ENCODE measurements at places on chromosomes 16 and 17.

DNA sequence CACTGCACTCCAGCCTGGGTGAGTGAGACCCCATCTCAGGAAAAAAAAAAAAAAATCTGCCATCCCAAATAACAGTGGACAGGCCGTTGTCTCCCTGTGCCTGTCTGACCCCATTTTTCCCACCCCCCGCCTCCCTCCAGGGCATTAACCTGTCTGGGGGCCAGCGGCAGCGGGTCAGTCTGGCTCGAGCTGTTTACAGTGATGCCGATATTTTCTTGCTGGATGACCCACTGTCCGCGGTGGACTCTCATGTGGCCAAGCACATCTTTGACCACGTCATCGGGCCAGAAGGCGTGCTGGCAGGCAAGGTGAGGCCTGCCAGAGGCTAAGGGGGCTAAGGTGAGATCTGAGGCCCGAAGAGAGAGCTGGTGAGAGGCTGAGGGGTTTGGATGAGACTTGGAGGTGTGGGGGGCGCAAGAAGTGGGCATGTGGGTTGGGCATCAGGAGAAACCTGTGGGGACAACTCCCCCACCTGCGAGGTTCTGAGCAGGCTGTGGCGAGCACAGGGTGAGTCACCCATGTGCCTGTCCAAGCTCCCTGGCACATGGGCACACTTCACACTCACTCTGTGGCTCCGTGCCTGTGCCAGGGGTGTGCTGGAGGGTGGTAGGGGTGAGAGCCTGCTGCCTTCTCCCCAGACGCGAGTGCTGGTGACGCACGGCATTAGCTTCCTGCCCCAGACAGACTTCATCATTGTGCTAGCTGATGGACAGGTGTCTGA, 34.7 kb downstream of the ANKRD40 start:
- DNase-seq = no peak

DNA sequence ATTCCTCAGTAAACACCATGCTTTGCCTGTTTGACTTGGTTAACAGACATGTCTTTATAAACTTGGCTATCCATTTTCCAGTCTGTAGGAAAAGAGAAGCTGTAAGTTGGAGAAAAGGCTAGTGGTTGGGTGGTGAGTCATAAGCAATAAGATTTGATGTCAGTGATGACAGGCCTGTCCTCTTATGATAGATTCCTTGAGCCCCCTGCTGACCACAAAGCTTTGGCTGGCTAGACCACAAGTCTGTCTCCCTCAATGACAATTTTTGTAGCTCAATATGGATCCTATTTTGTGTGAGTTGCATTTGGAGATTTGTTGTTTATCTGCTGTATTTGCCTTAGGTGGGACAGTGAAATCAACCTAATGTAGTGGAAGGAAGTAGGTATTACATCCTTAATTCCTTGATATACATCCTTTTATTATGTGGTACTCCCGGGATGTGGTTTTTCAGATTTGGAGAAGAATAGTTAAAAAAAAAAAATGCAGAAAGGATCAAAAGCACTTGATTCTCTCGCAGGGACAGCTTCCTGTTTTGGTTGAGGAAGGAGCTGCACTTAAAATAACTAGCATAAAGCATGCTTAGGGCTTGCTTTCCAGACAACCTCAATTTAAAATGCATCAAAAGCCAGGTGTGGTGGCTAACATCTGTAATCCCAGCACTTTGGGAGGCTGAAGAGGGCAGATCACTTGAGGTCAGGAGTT, 67.4 kb downstream of the SIAH1 start:
- peak; percentile 88 for DNase-seq

- DNase-seq = no peak
These were observed 11.4 kb downstream of the CTNS start for GRCh38 chr17:3647769-3648555.

DNA sequence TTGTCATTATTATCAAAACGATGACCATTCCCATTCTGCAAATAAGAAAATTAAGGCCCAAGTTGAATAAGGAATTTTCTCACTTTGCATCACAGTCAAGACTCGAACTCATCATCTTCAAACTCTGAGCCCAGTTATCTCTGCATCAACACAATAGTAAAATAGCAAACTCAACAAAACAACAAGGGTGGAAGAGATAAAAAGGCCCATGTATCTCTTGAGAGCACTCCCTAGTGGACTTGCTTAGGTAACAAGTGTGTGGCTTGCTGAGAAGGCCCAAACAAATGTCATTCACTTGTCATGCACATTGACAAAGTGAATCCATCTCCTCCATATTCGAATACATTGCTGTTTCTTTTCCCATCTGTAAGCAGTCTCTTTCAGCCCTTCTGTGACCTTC, 412.0 kb upstream of the MAF start:
- no peak for DNase-seq

- no peak for DNase-seq
These were observed 20.5 kb downstream of the LASP1 start for GRCh38 chr17:38890410-38890746.

GRCh38 chr17:56678249-56679114, 85.0 kb downstream of the NOG start:
- no peak for DNase-seq

DNA sequence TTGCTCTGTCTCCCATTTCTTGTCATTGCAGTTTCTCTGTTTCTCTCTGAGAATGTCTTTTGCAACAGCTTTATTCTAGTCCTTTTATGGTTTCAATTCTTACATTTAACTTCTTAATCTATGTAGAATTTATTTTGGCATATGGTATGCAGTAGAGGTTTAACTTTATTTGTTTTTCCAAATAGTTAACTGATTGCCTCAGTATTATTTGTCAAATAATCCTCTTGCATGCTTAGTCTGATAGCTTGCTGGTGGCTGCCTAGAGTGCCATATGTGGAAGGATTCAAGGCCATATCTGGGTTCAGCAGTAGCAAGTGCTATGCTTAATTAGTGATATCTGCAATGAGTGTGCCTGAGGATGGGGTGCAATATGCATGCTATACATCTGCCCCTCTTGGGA, 6.9 kb downstream of the SNTB2 start:
- DNase-seq = no peak

- DNase-seq = no peak
These were observed 203.6 kb downstream of the HS3ST4 start for GRCh38 chr16:25895380-25895779.

DNA sequence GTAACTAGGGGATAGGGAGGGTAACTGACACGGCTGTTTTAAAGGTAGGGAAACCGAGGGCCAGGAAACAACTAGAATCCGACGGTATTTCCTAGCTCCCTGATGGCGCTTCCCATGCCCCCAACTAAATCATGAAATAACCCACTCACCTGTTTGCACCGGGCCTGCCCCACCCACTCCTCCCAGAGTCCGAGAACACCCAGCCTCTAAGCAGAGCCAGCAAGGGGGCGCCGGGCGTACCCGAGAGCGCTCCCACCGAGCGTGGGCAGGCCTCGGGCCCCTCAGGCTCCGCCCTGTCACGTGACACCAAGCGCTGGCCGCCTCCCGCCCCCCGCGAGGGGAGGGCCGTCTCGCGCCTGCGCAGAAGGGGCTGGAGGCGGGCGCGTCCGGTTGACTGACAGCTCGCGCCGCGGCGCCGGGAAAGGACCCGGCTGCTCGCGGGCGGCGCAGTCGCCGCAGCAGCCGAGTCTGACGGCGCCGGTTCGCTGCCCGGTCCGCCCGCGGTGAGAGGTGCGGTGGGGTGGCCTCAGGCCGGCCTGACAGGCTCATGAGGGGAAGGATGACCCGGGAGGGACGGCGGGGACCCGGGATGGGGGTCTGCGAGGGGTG, at the start of gene KIAA0513:
TSS of gene KIAA0513 (plus strand) at position 447 of the 609 bp plus-strand sequence. CDS start 39,277 bp downstream, outside the sequence.
- DNase-seq = peak; percentile 85

GRCh38 chr17:28133562-28133970, 91.1 kb downstream of the NLK start:
- DNase-seq = peak; percentile 37

GRCh38 chr17:32152130-32152529, 9.8 kb downstream of the RHOT1 start:
- no peak for DNase-seq

DNA sequence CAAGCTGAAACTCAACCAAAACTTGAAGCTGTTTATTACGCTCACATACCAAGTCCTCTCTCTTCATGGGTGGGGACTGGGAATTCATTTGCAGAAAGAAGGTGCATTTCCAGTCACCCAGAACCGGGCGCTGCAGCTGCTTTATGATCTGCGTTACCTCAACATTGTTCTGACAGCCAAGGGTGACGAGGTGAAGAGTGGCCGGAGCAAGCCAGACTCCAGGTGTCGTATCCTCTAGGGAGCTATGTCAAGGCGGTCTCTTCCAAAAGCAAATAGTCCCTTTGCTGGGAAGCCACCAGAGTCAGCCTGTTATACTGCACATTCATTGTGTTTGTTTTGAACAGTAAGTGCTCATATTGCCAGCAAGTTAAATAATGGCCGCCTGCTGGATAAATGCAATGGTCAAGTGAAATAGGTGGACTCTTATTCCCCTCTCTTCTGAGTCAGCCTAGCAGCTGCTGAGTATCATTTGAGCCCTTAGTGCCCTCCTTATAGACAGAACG, 12.7 kb downstream of the COG1 start:
- DNase-seq = no peak

- no peak for DNase-seq
These were observed 5.2 kb downstream of the PERCC1 start for GRCh38 chr16:1435921-1436697.

DNA sequence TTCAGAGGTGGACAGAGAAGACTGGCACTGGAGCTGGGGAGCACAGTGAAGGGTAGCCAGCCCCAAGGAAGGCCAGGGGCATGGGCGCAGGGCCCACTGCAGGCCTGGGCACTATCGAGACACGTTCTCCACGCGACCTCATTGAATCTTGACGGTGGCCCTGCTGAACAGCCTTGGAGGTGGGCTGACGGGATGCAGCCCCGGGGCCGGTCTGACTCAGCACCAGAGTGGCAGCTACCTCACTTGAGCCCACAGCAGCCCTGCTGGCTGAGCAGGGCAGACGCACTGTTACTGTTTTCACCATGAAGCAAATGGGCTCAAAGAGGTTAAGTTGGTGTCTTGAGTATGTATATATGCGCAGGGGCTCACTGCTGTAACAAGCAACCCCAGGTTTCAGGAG, 78.8 kb upstream of the FOXF1 start:
- DNase-seq = no peak

- DNase-seq = peak; percentile 88
These were observed 2.1 kb downstream of the MFAP4 start for GRCh38 chr17:19384723-19385391.

- no peak for DNase-seq
These were observed 578 bp downstream of the RAC3 start for GRCh38 chr17:82031885-82032627.

GRCh38 chr16:79444572-79444971, 156.0 kb downstream of the MAF start:
- no peak for DNase-seq

DNA sequence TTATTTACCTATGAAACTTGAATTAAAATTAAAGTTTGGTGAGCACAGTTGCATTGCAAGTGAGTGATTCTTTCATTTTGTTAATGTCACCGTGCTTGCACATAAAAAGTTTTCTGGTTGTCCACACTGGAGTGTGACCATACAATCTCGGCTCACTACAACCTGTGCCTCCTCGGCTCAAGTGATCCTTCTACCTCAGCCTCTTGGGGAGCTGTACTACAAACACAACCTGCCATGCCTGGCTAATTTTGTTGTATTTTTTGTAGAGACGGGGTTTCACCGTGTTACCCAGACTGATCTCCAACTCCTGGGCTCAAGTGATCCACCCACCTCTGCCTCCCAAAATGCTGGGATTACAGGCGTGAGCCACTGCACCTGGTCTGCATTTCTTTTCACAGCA, 50.1 kb upstream of the ADCY7 start:
- DNase-seq = no peak

- DNase-seq = no peak
These were observed 23.7 kb downstream of the MOSMO start for GRCh38 chr16:22031483-22032083.

- DNase-seq = no peak
These were observed 45.4 kb upstream of the ACSF3 start for GRCh38 chr16:89048090-89048725.

GRCh38 chr17:82386881-82387704, 15.5 kb downstream of the UTS2R start:
- DNase-seq = no peak

DNA sequence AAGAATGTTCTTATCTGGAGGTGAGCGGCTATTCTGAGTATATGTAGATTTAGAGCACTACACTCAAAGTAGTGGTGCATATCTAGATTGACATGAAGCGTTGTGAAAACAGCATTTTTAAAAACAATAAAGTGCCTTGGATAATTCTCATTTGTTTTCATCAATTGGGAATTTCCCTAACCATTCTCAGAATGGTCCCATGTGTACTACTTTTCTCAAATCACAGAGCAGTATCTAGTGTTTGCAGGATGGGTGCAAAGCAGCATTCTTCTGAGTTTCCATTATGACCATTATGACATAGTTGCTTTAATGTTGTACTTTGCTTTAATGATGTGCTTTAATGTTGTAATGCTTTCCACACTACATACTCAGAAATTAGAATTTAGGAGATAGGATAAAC, 16.2 kb upstream of the BCAS3 start:
- no peak for DNase-seq
